GM23338 (cell line): ENCODE measurements at places on chromosomes 1 and 21.

GRCh38 chr1:15259622-15260007 lies 12.6 kb downstream of the FHAD1 start:
- peak; percentile 25 for DNase-seq

GRCh38 chr1:244782056-244782455 lies 53.4 kb upstream of the COX20 start:
- no peak for DNase-seq

DNA sequence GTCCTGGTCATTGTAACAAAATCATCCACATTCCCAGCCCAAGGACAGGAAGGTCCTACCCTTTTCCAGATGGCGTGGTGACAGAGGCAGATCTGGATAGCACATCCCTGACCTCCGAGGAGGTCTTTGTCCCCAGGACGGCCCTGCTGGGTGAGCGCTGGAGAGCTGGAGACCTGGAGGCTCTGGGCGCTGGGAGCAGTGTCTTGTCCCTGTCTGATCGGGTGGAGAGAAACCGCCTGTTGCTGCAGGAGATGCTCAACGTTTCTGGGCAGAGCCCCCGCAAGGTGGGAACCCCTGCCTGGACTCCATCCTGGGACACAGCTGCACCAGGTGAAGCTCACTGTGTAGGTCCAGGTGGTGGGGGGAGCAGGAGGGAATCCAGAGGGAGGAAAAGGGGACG lies 4.1 kb downstream of the KIAA1614 start:
- no peak for DNase-seq

DNA sequence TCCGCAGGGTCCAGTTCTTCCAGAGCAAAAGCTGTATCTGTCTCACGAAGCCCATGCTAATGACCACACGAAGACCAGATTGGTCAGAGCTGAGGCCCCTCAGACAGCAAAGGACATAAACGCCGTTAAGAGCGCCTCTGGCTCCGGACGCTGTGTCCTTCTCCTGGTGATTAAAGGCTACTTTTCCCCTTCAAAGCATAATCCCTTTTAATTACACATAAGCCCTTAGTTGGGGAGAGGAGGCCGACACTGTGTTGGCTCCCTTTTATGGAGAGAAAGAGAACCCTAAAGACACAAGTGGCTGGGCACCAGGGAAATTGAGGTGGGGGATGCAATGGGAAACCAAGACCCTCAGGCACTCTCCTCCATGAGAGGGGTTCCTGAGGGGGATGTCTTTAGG lies at the start of gene ABCA4:
Gene ABCA4 (minus strand): TSS at position 158 of the 400 bp plus-strand sequence. CDS start 103 bp downstream, at position 55.
- no peak for DNase-seq

GRCh38 chr1:219958875-219959417 lies 30.6 kb upstream of the SLC30A10 start:
- no peak for DNase-seq

GRCh38 chr1:18495635-18496034 lies 14.9 kb downstream of the KLHDC7A start:
- no peak for DNase-seq

GRCh38 chr1:222387007-222387814 lies 160.7 kb downstream of the HHIPL2 start:
- peak; percentile 77 for DNase-seq

DNA sequence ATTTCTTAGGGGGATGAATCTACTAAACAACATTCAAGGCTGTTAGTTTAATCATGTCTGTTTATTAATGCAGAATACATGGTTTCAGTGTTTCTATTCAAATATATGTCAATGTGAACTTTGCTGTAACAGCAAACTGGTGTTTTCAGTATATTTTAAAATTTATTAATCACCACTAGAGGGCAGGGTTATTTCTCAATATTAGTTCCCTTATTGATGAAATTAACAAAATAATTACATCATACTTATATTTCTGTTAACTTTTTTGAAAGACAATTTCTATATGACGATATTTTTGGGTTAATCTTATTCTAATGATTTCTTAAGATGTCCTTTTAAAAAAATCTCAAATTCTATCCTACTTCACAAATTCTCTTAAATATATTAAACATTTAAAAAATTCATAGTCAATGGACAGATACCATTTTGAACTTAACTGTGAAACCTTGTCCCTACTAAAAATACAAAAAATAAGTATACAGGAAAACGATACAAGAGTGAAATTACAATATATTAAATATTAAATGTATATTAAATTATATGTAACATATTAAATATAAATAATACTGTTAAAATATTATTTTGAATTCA lies 1034.1 kb upstream of the PRMT6 start:
- peak; percentile 55 for DNase-seq

GRCh38 chr21:42650033-42650370 lies 3.4 kb upstream of the PDE9A start:
- no peak for DNase-seq
